Eye (tissue), 1 donor: ENCODE measurements at places on chromosomes 3 and 15.
A peak's percentile ranks its signal among the peaks of the same experiment; 100 is the strongest.

DNA sequence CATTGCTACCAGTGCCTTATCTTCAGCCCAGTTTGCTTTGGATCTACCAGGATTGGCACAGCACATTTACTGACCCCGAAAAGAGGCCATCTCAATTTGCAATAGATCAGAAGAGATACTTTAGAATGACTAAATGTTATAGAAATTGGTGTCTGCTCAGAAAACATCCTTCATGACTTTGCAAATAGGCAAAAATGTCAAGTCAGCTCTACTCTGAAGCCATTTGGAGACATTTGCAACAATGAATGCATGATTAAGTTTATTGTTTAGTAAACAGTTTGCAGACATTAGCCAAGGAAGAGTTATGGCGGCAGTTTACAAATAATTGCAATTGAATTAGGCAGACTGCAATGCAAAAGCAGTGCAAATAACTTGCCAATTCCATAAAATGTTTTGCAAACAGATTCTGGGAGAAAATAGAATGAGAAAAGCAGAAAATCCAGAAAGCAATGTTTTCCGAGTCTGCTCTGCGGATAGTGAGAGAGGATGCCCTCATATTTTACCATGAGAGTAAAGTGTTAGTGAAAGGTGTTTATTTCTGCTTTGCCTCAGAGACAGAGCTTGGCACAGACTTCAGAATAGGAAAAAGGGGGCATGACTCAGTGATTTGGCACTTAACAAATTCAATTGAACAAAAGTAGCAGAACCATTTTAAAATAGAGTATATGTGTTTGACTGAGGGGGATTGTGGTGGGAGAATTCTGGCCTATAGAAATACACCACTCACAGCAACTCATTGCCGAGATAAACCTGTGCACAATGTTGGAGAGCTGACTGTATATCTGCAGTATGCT, 334.9 kb upstream of the NR2F2 start:
- no peak for DNase-seq

DNA sequence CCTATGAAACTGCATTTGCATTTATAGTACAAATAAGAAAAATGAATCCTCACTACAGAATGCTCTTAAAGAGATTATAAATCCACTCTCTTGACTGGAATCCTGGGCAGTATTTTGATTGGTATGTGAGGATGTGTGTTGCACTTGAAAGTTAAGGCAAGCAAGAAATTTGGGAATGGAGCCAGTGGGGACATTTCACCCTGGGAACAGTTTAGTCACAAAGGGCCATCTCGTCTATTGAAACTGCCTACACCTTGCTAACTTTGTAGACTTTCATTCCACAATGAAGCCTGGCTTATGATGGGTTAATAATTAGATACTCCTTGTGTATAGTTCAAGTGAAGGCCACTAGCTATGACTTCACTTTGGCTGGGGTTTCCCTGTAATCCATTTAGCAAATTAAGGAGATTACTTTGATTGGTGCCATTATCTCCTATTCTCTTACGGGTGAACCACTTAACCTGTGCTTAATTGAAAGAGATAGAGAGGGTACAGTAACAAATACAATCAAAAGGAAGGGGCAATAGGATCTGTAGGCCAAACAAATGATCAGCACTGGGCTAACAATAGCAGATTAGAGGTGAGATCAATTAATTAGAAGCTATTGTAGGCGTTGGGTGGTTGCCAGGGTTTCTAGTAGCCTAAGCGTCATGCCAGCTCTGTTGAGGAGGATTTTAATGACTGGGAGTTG, 146.9 kb upstream of the RARB start:
- peak; percentile 69 for DNase-seq

- DNase-seq = peak; percentile 14
Measured at GRCh38 chr3:179020112-179020511, 51.5 kb downstream of the ZMAT3 start.

GRCh38 chr3:126927846-126928245, 55.1 kb upstream of the PLXNA1 start:
- DNase-seq = no peak

- DNase-seq = no peak
Measured at GRCh38 chr3:37029111-37029510, 35.8 kb downstream of the MLH1 start.

DNA sequence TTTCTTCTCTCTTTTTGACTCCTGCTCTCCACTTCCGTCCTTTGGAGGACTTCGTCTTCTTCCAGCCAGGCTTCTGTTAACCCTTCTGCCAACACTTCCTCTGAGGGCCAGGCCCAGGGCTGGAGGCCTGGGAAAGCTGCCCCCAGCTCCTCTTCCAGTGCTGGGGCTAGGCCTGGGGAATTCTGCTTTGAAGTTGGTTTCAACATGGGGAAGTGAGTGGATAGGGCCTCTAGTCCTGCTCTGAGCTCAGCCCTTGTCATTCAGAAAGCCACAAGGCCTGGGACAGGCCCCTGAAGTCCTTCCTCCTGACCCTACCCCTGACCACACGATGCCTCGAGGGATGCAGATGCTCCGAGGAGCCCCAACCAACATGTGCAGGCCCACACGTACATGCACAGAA, 53.9 kb upstream of the HERC1 start:
- DNase-seq = no peak

DNA sequence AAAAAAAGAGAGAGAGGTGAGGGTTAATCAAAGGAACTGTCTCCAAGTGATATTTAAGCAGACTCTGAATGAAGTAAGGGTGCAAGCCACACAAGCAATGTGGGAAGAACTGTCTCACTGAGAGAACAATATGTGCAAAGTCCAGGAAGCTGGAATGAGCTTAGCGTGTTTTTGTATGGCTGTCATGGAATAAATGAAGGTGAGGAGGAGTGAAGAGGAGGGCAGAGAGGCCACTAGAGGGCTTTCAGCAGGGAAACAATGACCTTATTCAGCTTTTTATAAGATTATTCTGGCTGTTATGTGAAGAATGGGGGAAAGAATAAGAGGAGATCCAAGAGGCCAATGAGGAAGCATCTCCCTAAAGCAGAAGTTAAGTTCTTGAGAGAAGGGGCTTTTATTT, 86.9 kb upstream of the COL8A1 start:
- no peak for DNase-seq

- peak; percentile 94 for DNase-seq
Measured at GRCh38 chr3:96813134-96813819, 1.1 kb upstream of the EPHA6 start.

- DNase-seq = no peak
Measured at GRCh38 chr3:53536282-53536681, 41.9 kb downstream of the CACNA1D start.

DNA sequence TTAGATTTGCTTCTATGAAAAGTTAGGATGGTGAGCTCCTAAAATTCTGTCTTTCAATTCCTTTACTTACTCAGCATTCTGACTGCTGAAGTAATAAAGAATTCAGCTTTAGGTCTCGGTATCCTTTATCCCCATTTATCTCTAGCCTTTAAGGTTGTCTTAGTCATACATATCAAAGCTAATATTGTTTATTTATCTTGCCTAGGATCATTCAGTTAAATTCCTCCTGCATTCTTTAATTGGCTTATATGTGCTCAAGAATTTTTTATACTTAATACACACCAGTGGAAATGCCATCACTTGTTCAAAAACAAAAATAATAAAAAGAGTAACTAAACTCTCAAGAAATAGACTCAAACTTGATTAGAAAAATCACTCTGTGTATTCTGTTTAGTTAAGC, 507.0 kb downstream of the ZPLD1 start:
- DNase-seq = no peak

DNA sequence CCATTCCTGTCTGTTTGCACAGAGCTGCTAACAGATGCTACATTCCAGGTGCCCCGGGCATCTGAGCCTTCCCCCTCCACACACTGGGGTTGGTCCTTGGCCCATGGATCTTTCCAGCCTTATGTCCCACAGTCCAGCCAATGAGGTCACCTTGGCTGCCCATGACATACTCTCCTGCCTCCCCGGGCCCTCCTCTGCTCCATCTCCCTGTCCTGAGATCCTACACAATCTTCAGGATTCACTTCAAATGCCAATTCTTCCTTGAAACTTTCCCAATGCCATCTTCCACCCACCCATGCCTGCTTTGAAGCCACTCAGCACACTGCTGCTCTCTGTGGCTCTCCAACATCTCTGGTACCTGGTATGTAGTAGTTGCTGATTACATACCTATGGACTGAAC, 4.3 kb downstream of the CHRNA3 start:
- no peak for DNase-seq

DNA sequence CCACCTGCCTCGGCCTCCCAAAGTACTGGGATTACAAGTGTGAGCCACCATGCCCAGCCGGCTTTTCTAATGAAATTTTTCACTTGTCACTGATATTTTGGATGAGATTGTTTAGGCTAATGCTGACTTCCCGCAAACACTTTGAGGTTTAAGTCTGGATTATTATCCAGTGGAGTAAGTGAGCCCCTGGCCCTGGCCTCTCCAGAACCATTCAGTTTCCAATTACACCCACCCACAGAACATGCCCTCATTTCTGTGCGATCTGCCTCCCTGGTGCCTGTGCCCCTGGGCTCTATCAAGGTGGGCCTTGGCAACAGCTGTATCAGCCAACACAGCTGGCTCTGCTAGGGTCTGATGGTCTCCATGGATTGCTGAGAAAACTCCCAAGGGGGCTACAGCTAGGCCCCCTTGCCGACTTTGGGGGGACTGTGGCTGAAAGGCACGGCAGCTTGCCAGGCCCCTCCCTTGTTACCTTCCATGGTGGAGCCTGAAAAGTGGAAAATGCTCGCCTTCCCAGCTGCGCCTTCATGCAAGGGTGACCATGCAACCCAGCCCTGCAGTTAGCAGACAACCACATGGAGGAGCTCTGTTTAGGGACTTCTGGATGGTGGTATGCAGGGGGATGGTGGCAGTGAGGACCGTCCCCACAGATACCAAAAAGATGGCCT, 288.9 kb downstream of the FAM43A start:
- DNase-seq = no peak

DNA sequence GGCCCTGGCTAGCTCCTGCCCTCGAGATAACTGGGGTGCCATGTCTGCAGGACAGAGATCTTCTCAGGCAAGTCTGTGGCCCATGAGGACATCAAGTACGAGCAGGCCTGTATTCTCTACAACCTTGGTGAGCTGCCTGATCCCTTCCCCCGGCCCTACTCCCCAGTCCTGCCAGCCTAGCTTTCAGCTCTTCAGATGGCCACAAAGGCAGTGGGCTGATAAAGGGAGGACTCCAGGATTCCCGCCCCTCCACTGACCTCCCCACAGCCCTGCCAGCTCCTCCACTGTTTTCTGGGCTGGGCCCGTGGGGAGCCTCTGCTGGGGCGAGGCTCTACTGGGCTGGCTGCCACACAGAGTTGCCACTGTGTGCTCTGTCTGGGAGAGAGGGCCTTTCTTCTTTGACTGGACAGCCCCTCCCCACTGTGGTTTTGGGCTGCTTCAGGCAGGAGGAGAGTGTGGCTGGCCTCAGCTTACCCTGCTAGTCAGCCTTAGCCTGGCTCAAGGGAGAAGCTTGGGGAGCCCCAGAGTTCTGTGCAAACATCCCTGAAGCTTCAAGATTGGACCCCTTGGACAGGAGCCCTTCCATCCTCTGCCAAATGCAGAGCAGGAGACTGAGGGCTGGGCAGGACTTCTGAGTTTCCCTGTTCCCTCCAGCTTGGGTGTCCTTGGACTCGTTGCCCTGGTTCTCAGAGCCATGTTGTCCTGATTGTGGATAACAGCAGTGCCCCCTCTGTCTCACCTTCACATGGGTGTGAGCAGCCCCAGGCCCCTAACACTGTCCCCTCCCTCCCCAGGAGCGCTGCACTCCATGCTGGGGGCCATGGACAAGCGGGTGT, 24.4 kb downstream of the PTPN23 start:
- DNase-seq = no peak

- DNase-seq = peak; percentile 97
Measured at GRCh38 chr15:75758071-75758872, 45.6 kb upstream of the CSPG4 start.

GRCh38 chr3:158471639-158472294, 99.2 kb upstream of the MLF1 start:
- no peak for DNase-seq

DNA sequence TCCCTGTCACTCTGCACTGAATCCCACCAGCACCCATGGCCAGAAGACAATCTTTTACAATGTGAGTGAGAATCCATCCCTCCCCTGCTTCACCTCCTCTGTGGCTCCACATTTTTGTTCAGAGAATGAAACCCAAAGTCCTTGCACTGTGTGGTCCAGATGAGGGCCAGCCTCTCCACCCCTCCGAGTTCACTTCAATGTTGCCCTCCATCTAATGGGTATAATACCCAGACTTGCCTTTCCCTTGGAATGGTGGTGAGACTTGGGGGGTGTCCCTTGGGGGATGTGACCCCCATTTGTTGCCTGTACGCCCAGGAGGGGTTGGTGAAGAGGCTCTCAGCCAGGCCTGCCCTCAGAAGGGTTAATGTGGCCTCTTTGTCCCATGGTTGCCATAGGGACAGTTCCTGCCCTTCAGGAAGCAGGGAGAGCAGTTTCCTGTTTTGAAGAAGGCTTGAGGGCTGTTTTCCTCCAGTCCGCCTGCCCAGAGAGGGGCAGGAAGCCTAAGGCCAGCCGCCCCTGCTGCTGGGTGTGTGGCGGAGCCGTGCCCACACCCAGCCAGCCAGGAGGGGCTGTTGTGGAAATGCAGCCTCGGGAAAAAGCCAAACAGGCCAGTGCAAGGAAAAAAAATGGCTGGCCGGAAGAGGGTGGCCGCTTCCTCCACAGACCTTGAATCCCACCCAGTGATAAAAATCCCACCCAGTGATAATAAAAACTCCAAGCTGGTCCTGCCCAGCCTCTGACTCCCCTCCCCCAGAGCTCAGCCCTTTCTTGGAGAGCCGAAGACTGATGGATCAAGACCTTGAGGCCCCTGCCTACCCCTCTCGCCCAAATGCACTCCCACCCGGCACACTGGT, 14.6 kb upstream of the FGD5 start:
- DNase-seq = no peak

- no peak for DNase-seq
Measured at GRCh38 chr3:2420919-2421318, 322.3 kb downstream of the CNTN4 start.

GRCh38 chr15:40477642-40478327, 7.0 kb downstream of the CHST14 start:
- no peak for DNase-seq

- DNase-seq = no peak
Measured at GRCh38 chr3:190644766-190645165, 130.9 kb downstream of the IL1RAP start.

DNA sequence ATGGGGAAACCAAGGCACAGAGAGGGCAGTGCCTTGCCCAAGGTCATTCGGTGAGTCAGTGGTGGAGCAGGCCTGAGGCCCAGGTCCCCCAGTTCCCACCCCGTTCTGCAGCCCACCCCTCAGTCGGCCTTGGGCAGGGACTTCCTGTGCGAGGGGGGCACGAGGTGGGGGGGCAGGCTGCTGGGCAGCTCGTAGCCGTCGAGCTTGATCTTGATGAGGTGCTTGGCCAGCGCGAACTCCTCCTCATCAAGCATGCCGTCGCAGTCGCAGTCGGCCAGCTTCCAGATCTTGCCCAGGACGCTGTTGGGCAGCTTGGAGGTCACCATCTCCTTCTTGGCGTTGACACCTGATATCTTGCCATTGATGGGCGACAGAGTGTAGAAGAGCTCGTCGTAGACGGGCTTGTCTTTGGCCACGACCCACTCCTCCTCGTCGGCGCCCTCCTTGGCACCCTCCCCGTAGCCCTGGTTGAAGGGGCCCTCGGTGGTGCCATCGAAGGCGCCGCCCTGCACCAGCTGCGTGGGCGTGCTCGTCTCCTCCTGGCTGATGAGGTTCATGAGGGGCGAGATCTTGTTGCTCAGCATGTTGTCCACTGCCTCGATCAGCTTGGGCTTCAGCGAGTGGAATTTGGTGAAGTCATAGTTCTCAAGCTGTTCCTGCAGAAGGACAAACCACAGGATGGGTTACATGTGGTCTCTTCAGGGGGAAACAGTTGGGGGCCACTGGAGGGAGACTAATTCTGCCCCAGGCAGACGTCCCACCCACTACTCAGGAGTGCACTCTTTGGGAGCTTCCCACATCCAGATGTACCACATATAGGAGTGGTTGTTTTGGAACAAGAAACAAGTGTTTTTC, 6.9 kb upstream of the SPTBN5 start:
- no peak for DNase-seq
